A549 treated with ZK216348 at 1 μM for 4 hours (cell line): ENCODE measurements at places on chromosomes 13 and 19. TPM values are rescaled to one million over a fixed set of nuclear protein-coding genes. Genes with fewer than 3 reads are reported as not detected.

Gene SYNGR4
- 1.4 to 4.2 TPM (median 3.2 TPM) in 5 replicates for total RNA-seq

Gene ATP4A
- not detected in 5 replicates for total RNA-seq

Gene NLRP12
- total RNA-seq = 0.04 TPM in 1 of 5 replicates, not detected in the others

Gene ZNF699
- 1.1 to 2.0 TPM (median 1.4 TPM) in 5 replicates for total RNA-seq
